ENCODE measurements at places on chromosomes 4 and X.

DNA sequence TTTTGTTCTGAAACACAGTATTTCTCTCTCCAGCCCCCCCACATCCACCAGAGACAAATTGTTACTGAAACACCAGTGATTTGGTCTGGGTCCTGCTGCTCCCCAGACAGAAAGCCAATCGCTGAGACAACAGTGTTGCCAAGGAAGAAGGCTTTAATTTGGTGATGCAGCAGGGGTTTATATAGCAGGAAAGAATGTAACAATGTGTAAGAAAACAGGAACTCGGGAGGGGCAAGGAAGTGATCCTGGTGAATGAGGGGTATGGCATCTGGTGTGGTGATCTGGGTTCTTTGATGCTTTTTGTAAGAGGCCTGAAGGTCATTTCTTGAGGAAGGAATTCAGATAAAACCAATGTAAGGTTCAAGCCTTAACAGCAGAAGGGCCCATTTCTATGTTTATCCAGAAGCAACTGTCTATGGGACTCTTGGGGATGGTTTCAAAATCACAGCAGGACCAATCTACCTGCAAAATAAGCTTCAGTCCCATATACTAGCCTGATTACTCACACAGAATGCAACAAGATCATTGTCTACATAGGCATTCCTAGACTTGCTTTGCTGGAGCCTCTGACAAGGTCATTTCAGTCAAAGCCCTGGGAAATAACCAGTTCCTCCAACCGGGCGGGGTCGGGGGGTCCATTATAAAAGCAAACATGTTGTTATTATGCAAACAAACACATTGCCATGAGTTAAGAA lies 445.2 kb upstream of the ZFP42 start:
- DNase-seq, result peak; percentile 40

- no peak for DNase-seq
Measured at GRCh38 chr4:30776921-30777415, 56.8 kb downstream of the PCDH7 start.

- DNase-seq, result no peak
Measured at GRCh38 chrX:10856797-10857196, 236.4 kb upstream of the MID1 start.

GRCh38 chr4:173420324-173420752 lies 21.4 kb upstream of the SCRG1 start:
- DNase-seq, result no peak

DNA sequence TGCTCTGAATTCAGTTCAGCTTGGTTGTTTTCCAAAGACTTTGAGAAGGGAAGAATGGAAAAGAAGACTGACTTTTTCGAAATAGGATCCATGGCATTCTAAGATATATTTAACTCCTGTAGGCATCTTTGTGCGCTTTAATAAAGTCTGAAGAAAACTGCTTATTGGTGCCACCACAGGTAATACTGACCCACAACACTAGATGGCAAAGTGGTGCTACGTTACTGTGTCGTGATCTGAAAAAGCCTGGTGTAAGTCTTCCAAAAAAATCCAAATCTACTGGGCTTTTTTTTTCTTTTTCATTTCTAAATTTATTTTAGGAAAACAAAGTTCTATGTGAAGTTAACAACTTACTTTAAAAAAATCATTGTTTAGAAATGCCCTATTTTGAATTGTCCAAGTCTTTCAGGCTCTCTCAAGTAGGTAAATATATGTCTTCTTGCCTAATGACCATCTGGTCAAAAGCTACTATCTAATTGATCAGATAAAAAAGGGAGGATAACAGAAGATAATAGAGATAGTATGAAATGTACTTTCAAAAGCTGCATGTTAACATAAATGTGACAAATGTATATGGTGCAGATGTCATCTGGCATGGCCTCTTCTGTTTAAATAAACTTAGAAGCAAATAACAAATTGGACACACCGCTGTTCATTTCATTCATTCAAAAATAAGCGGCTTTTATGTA lies 47.0 kb upstream of the MID1IP1 start:
- DNase-seq, result peak; percentile 35

DNA sequence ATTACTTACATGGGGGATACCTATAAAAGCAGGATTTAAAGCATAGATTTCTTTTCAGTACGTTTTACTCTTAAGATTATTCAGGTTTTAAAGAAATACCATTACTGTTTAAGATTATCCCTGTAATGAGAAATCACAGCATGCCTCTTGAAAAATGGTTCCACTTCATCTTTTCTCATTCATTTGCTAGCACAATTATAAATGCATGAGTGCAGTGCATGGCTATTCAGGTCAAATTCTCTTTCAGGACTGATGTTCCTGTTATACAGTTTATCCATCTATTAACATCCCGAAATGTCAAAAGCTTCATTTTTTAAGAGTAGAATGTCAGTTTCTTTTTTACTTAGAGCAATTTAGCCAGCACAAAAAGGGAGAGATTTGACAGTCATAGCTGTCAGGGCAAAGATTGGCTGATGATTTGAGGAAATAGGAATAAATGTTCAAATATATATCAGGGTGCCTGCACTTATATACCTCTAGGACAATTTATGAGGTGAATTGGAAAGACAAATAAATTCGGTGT lies 135.2 kb downstream of the ADGRL3 start:
- DNase-seq, result no peak

DNA sequence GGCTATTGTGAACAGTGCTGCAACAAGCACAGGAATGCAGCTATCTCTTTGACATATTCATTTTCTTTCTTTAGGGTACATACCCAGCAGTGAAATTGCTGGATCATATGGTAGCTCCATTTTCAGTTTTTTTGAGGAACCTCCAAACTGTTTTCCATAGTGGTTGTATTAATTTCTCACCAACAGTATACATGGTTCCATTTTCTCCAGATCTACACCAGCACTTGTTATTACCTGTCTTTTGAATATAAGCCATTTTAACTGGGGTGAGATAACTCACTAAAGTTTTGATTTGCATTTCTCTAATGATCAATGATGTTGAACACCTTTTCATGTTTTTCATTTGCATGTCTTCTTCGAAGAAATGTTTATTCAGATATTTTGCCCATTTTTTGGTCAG lies 241.1 kb upstream of the AGTR2 start:
- no peak for DNase-seq

DNA sequence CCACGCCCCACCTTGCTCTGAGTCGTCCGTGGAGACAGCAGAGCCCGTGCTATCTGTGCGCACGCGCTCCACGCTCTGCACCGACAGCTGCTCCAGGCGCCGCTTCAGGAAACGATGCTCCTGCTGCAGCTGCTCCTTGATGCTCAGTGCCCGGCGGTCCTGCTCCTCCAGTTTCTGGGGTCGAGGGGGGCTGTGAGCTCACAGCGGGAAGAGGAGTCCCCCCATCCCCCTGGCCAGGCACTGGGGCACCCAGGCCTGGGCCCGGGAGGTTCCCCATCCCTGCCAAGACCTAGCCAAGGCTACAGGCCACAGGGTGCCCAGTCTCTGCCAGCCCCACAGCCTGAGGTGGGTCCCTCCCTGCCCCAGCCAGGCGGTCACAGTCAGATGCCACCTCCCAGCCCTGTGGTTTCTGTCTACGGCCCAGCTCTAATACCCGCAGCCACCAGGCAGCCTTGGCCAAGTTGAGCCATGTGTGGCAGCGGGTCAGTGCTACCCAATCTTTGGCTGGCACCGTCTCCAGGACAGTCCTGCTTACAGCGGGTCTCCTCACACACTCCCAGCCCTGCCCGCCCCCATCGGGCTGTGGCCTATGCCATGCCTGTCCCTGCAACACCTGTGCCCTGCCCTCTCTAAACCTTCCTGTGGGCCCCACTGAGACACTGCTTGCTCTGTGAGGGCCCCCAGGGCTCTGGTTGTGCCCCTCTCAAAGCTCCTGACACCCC lies 9.3 kb upstream of the HAUS3 start:
- no peak for DNase-seq

- no peak for DNase-seq
Measured at GRCh38 chr4:65193985-65194384, 476.3 kb downstream of the EPHA5 start.

- DNase-seq, result no peak
Measured at GRCh38 chrX:120304256-120304655, 7.0 kb downstream of the TMEM255A start.

DNA sequence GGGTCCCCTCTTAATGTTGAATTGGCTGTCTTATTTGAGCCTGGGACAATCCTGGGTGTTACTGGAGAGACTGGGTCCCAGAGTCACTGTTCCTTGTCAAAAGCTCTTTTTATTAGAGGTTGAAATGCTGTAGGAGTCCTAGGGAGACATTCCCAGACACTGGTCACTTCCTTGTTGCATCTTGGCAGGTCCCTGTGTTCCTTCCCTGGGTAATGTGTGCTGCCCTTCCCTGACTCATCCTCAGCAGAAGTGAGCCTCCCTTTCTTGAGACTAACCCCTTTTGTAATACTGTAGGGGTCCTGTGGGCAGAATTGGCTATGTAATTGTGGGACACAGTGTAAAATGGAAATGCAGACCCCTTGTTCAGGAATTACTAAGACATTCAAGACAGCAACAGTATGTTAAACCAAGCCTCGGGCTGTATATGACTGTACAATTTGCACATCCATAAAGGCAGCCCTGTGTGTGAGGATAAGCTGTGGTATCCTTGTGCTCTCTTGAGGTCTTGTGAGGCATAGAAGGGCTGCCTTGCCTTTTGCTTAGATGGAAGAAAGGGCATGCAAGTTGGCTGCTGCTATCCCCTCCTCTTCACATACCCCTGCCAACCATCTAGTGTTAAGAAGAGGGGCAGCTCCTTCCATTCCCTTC lies 53.5 kb downstream of the DCLK2 start:
- DNase-seq, result no peak

- peak; percentile 73 for DNase-seq
Measured at GRCh38 chr4:161444626-161445025, 719.2 kb downstream of the FSTL5 start.

All from fibroblast of skin of abdomen (primary cell).